ENCODE measurements at places on chromosomes 2 and 18.

DNA sequence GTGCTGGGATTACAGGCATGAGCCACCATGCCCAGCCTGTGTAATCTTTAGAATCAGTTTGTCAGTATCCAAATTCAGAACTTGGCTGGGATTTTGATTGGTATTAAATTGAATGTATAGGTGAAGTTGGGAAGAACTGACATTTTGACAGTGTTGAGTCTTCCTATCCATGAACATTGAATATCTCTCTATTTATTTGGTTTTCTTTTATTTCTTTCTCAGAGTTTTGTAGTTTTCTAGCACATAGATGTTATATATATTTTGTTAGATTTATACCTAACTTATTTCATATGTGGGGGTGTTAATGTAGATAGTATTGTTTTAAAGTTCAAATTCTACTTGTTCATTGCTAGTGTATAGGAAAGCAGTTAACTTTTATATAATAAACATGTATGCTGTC lies 31.5 kb downstream of the CEP192 start:
- DNase-seq = no peak

DNA sequence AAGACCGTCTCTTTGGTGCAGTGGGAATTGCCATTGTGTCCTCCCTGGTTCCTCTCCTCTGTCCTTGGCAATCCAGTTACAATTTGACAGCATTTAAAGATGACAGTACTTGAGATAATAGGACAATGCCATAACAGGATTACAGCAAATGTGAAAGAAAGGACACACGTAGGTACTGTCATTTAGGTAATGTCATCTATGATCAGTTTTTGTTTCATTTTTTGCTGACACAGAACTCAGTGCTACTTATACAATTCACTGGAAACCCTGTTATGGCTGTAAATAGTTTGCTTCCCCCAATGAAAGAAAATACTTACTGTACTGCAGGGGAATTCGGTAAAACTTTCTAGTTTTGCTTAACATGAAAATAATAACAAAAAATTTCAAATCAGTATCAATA lies 65.2 kb downstream of the BCL11A start:
- DNase-seq = no peak

DNA sequence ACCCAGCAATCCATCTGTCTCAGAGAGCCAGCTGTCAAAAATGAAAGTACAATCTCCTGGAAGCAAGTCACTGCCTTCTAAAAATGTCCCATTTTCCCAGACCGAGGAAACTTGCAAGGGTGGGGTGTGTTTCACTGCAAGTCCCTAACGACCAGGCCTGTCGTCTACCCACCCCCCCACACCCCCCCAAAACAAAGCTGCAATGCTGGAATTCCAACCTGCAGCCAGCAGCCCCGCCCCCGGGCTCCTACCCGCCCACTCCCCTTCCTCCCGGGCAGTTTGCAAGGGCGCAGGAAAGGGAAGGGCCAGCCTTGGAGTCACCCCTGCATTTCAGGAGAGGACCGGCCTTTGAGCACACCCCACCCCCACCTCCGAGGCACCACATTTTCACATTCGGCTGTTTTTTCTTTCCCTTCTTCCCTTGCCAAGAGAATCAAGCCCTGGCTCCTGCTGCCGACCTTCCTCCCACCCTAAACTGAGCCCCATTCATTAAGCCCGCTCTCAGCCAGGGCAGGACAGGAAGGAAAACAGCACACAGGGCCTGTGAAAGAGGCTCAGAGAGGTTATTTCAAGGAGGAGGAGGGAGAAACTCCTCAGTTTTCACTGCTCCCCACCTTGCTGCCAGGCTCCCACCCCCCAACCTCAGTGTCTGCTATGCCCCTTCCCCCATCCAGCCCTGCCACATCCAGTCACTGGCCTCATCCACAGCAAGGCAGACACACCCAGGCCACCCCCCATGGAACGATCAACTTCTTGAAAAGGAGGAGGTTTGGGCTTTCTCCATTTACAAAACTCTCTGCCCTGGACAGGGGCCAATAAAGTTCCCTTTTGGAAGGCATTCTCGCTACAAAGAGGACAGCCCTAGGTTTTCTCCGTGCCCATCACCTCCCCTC lies 11.3 kb downstream of the SMAD7 start:
- no peak for DNase-seq

GRCh38 chr2:213411582-213412289 lies 127.5 kb downstream of the SPAG16 start:
- no peak for DNase-seq

DNA sequence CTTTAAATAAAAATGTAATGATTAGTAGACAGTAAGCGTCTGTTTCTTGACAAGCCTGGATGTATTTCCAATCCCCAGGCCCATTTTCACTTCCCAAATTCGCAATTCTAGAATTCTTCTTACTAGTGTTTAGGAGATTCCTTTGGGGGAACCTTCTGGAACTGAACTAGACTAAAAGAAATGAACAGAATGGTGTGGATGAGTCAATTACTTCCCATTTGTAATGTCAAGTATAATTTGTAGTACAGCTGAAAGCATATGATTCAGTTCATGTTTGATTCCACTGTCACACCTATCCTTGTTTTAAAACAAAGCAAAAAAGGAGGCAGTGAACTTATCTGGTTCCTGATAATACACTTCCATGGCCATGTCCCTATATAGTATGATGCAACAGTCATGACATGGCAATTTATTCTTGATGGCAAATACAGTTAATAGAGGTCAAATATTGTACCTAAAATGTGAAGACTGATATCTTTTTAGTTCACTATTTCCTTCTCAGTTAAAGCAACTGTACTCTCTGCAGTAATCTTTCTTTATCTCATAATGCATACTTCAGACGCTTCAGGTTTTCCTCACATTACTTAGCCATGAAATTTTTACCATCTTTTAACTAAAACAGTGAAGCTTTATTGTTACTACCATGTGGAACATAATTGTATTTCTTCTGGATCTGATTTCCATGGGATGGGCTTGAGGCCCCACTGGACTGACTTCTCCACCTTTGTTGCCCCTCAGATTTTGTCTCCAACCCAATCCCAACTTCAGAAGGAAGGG lies 2.0 kb downstream of the IDH1 start:
- no peak for DNase-seq

DNA sequence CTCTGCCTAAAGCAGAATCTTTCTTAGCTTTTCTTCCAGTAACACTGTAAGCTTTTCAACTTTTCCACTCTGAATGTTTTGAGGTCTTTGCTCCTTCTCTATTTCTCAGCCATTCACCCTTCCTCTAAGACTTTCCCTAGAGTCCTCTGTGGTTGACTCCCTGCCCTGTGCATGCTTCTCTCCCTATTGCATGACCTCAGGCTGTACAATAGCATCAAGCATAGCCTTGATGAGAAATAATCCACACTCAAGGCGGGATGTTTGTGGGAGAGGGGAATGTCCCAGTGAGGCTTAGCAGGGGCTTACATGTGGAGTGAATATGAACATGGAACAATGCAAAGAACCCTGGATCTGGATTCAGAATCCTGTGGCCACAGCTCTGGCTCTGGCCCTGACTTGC lies 48.4 kb upstream of the IGFBP5 start:
- DNase-seq = no peak

DNA sequence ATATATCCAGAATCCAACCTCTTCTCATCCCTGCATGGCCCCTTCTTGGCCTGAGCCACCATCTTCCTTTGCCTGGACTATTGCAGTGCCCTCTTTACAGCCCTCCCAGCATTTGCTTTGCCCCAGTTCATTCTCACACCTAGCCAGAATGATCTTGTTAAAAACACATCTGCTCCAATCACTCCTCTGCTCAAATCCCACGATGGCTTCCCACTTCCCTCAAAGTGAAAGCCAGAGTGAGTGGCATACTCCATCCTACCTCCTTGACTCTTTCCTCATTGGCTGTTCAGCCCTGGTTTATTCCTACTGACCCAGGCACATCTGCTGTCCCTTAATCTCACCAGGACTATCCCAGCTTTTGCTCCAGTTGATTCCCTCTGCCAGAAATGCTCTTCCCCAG lies 14.7 kb downstream of the SULT6B1 start:
- no peak for DNase-seq

DNA sequence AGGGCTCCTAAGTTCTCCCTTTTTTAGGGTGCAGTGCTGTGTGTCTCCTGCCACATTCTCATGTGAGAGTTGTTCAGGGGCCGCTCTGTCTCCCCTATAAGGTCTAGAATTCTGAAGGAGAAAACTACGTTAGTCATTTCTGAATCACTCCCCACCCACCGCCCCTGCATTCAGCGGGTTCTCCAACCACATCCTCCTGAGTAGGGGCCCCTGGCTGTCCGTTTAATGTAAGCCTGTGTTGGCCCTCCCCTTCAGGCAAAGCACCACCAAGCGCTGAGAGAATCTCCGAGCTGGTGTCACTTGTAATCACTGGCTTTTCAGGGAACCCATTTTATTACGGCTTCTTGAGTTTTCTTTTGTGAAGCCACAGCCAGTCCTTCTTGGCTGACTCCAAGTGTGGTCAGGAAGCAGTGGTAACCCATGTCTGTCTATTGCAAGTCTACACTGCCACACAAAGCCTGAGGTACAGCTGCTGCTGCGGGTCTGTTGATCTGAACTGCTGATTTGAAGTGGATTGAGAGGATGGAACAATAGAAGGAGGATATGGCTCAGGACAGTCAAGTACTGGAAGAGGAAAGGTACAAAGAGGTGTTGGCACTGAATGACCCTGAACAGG lies 16.9 kb downstream of the LCT start:
- DNase-seq = no peak

GRCh38 chr2:25155401-25155800 lies 13.0 kb downstream of the POMC start:
- no peak for DNase-seq

GRCh38 chr2:196798980-196799379 lies 503 bp downstream of the GTF3C3 start:
- DNase-seq = peak; percentile 56

All from RKO (cell line).